ENCODE measurements at places on chromosomes 11 and 22.

GRCh38 chr11:32891657-32892354 lies 805 bp upstream of the QSER1 start:
- DNase-seq = no peak

DNA sequence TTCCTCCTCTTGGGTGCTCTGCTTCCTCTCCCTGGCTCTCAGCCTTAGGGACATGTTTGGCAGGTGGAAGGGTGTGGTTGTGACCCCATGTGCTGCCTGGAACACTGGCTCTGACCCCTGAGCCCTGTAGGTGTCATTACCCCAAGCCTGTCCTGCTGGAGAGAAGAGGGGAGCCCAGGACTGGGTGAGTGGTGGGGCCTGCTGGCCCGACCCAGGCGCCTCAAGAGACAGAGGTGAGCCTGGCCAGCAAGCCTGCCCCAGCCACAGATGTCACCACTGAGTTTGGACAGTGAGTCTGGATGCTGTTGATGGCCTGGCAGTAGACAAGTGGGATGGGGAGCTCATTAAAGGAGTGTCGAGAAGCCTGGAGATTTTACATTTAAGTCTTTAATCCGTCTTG lies 1112.2 kb downstream of the BRD1 start:
- DNase-seq = no peak

DNA sequence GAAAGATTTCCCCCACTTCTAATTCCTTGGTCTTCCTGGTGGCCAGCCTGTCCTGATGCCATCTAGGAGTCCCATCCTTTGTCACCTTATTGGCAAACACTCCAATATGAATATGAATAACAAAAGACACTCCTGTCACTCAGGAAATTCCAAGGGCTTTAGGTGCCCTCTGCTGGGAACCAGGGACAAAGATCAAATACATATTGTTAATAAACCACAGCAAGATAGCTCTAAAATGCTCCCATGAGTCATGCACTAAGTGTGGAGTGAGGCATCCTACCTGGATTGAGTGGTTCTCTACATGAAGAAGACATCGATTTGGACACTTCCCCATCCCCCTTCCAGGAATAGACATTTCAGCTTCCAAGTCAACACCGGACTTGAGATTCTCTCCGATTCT lies 823.6 kb downstream of the TBC1D22A start:
- no peak for DNase-seq

- DNase-seq = no peak
Observed at GRCh38 chr11:116637766-116638165, 135.0 kb downstream of the BUD13 start.

DNA sequence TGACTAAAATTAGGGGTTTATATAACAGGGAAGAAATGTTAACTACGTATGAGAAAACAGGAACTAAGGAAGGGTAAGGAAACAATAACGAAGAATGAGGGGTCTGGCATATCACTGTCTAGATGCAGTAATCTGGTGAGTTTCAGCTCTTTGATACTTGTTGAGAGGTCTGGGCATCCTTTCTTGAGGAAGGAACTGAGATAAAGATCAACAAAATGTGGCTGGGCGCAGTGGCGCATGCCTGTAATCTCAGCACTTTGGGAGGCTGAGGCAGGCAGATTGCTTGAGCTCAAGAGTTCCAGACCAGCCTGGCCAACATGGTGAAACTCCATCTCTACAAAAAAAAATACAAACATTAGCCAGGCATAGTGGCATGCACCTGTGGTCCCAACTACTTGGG lies 2.7 kb downstream of the DCDC1 start:
- no peak for DNase-seq

DNA sequence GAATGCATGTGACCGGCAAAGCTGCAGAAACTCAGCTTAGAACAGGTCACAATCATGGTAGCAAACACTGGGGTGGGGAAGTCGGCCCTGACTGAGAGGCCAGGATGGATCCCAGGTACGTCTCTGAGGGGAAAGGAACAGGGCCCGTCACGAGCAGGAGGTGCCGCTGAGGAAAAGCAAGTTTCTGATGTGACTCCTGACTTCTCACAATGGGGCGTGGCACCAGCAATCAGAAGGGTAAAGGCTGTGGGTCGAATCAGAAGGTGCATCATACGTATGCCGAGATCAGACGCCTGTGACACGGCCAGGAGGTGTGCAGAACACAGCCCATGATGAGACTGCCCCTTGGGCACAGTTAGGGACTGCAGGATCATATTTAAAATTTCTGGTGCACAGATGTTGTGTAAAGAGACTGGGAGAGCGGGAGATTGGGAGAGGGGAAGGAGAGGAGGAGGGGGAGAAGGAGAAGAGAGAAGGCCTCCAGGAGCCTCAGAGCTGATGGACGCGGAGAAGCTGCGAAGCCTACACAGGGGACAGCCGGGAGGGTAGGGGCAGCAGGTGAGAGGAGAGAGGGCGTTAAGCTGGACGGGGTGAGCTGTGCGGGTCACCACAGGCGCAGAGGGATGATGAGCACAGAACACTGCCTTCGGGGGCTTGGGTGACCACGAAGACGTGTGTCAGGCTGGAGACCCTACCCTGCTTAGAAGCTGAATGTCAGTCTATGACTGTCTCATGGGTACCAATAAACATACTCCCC lies 30.7 kb downstream of the KRTAP5-5 start:
- DNase-seq = no peak

- no peak for DNase-seq
Observed at GRCh38 chr22:23175817-23176644, 4.3 kb upstream of the BCR start.

Measured in activated T-helper 1 cell treated with anti-CD3 and anti-CD28 coated beads, Interleukin-12 subunit alpha, Interleukin-12 subunit beta, Interleukin-2, Interleukin-4 antibody, amounts not matched to agents 30 ng/mL and 10 ng/mL and 1 ng/mL, durations not matched to agents 14 hours and 24 hours and 36 hours (primary cell).